ENCODE measurements at places on chromosomes 13 and 19.

- no peak for DNase-seq
Measured at GRCh38 chr13:46615888-46616531, 63.0 kb downstream of the LRCH1 start.

- no peak for DNase-seq
Measured at GRCh38 chr19:41029524-41030432, 38.7 kb downstream of the CYP2B6 start.

DNA sequence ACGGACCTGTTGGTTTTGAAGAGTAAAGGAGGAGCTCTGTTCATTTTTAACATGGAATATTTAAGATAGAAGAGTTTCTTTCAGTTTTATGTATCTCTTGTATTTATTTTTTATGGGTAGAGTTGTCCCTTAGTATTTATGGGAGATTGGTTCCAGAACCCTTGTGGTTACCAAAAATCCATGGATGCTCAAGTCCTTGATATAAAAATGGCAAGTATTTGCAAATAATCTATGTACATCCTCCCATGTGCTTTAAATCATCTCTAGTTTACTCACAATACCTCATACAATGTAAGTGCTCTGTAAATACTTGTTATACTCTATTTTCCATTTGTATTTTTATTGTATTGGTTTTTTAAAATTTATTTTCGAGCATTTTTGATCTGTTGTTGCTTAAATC lies 63.1 kb downstream of the TM9SF2 start:
- DNase-seq: no peak

DNA sequence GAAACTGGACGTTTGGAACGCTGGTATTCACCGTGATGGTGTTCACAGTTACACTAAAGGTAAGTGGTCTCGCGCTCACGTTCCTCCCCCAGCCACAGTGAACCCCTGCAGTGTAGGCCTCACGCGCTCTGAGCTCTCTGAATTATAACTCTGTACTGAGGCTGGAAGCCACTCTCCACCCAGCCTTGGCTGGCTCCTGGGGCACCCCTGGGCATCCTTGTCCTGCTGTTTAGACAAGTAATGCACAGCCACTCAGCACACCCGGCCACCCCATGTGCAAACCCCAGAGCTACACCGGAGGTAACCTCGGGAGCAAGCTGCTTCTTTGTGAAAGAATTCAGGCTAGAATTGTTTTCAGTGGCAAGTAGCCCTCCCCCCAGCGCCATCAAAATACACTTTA lies 97.3 kb upstream of the MCF2L start:
- DNase-seq: no peak

GRCh38 chr19:11422163-11423065 lies 3.3 kb upstream of the RGL3 start:
- peak; percentile 61 for DNase-seq

All from CMK (cell line).